ENCODE measurements at places on chromosomes 3 and 15.

DNA sequence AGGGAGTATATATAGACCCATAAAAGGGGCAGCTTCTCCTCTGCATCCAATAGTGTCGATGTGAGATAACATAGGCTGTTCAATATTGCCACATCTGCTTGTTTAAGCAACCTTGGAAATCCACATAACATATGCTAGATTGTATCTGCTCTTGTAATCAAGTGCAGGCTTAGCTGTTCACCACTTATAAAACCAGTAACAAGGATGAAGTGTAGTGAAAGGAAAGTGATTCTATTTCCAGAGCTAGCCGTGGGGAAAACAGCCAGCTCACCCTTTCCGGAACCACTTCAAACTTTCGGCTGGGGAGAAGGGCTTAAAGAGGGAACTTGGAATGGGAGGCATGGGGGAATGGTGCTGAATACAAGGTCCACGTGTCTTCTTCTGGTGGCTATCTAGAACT, 204.0 kb downstream of the TAFA4 start:
- DNase-seq, result no peak

- no peak for DNase-seq
Observed at GRCh38 chr3:27342267-27342666, 26.9 kb downstream of the NEK10 start.

GRCh38 chr15:101841656-101842055, 29.7 kb downstream of the OR4F15 start:
- no peak for DNase-seq

GRCh38 chr3:61733876-61734275, 172.5 kb downstream of the PTPRG start:
- DNase-seq, result no peak

DNA sequence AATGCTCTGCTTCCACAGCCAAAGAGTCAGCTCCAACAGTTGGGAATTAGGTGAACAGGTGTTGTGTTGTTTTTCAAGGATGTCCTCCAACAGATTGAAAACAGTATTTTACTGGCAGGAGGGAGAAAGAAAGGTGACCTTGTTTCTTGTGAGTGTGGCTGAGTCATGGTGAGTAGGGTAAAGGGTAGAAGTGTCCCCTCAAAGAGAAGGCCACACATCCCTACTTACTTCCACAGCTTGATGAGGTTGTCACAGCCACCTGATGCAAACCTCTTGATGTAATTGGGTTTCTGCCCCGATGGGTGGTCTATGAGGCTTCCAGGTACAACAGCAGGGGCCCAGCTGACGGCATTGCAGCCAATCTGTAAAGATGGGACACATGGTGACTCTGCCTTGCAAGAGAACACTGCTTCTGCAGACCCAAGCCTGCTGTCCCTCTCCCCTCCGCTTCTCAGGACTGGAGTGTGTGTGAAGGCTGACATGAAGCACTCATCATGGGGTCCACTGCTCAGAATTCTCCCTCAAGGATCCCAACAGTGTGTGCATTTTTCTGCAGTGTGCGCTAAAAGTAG, 12.7 kb upstream of the GHRL start:
- no peak for DNase-seq

DNA sequence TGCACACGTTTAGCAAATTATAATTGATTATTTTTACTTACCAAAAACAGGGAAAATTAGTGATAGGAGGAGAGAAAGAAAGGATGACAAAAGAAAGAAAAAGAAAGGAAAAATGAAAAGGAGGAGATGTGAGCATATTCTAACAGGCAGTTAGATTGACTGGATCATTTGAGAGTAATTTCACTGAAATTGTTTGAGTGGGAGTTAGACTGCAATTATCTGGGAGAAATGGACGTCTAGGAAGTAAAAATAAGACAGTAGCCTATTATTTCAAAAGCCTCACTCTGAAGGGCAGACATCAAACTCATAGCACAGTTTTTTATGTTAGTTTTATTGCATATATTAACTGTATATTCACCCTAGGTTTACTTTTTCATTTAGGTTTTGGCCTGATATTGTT, 272.8 kb upstream of the POU1F1 start:
- no peak for DNase-seq

GRCh38 chr15:90876046-90876445, 7.7 kb downstream of the FURIN start:
- DNase-seq, result no peak

DNA sequence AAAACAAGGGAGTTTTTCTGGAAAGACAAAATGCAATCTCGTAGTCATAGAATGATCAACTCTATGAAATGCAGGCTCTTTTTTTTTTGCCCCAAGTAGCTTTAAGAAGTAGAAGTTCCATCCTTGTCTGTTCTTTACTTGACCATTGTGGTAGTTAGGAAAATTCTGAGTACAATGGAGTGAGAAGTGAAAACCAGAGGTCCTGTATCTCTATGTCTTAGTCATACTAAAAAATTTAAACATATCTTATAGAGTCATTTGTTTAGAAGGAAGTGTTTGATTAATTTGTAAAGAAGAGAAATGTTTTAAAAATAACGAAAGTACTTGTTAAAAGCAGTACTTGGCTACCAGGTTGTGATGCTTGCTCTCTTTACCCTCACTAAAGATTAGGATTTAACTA, 52.4 kb downstream of the PRKCI start:
- DNase-seq, result no peak
